ENCODE measurements at places on chromosomes 3 and 15. TPM values are rescaled to one million over a fixed set of nuclear protein-coding genes. Genes with fewer than 3 reads are reported as not detected.

Gene ARGFX
- total RNA-seq: not detected

Gene GALNT15
- 4.4 TPM for total RNA-seq

Gene CADM2
- total RNA-seq: 4.6 TPM

Gene CGGBP1
- 50.1 TPM for total RNA-seq

Gene IQCB1
- 16.7 TPM for total RNA-seq

Gene IMPG2
- 1.0 TPM for total RNA-seq

Gene TMCO5A
- total RNA-seq: not detected

Gene GOLGA8H
- 7.3 TPM for total RNA-seq

Gene NPAP1
- not detected for total RNA-seq

Gene SLC27A2
- total RNA-seq: 1.0 TPM

Gene HESX1
- total RNA-seq: 0.91 TPM

Gene STAC
- 30.7 TPM for total RNA-seq

Gene CFAP91
- total RNA-seq: 47.8 TPM

Gene KBTBD8
- total RNA-seq: 6.4 TPM

Gene DIPK2A
- total RNA-seq: 28.0 TPM

Gene DCBLD2
- total RNA-seq: 28.3 TPM

Gene HDC
- total RNA-seq: 4.3 TPM

Gene PLAAT1
- not detected for total RNA-seq

Gene DNAH12
- 53.3 TPM for total RNA-seq

Gene ZDHHC3
- total RNA-seq: 179 TPM

Gene MUSTN1
- 8.2 TPM for total RNA-seq

Gene PLSCR5
- not detected for total RNA-seq

Gene LCTL
- total RNA-seq: not detected

Gene CCDC39
- 0.94 TPM for total RNA-seq

Gene THRB
- total RNA-seq: 15.2 TPM

Gene CKMT1B
- 0.67 TPM for total RNA-seq

Gene SLC28A1
- total RNA-seq: not detected

Gene C3orf22
- total RNA-seq: not detected

Gene SEMA5B
- 0.69 TPM for total RNA-seq

Gene ST3GAL6
- total RNA-seq: 26.6 TPM

Gene LEKR1
- total RNA-seq: 1.0 TPM

Gene TNIK
- 38.6 TPM for total RNA-seq

Gene U2SURP
- 126 TPM for total RNA-seq

Gene ZSCAN2
- total RNA-seq: 6.7 TPM

Gene FBXL2
- total RNA-seq: 5.6 TPM

Gene PLA2G4B
- total RNA-seq: 4.7 TPM

Gene IL16
- total RNA-seq: 23.1 TPM

Gene NR2F2
- total RNA-seq: 23.0 TPM

Gene SIDT1
- total RNA-seq: 37.5 TPM

Gene SLC28A2
- not detected for total RNA-seq

Gene DUOXA2
- not detected for total RNA-seq

Gene LRRC31
- 1.00 TPM for total RNA-seq

Gene BTLA
- 1.0 TPM for total RNA-seq

Gene ACTC1
- not detected for total RNA-seq

Gene GOLGA6L7
- total RNA-seq: not detected

Gene TIGIT
- 0.69 TPM for total RNA-seq

Gene ST8SIA2
- not detected for total RNA-seq

Gene ISLR2
- total RNA-seq: 1.3 TPM

Gene FBXL22
- total RNA-seq: not detected

Gene ZNF592
- 27.2 TPM for total RNA-seq

Gene PSMD6
- 69.3 TPM for total RNA-seq

Gene IL20RB
- 1.2 TPM for total RNA-seq

Gene PP2D1
- total RNA-seq: not detected

Gene PPARG
- total RNA-seq: 52.4 TPM
